ENCODE measurements at places on chromosomes 6 and 20.

DNA sequence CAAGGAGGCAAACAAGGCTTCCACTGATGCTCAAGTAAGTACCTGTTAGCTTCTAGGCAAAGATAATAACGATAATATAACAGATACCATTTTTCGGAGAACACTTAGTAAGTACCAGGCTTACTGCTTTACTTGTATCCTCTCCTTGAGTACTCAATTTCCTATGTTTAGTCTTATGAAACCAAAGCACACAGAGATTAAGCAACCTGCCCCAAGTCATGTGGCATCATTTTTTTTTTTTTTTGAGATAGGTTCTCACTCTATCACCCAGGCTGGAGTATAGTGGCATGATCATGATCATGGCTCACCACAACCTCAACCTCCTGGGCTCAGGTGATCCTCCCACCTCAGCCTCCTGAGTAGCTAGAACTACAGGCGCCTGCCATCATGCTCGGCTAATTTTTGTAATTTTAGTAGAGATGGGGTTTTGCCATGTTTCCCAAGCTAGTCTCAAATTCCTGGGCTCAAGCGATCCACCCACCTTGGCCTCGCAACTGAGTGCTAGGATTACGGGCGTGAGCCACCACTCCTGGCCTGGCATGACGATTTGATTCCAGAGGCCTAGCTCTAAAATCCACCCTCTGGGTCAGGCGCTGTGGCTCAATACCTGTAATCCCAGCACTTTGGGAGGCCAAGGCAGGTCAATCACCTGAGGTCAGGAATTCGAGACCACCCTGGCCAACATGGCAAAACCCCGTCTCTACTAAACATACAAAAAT, 14.0 kb downstream of the SPAG4 start:
- DNase-seq = no peak

GRCh38 chr6:53236241-53236640, 87.6 kb upstream of the GCM1 start:
- no peak for DNase-seq

DNA sequence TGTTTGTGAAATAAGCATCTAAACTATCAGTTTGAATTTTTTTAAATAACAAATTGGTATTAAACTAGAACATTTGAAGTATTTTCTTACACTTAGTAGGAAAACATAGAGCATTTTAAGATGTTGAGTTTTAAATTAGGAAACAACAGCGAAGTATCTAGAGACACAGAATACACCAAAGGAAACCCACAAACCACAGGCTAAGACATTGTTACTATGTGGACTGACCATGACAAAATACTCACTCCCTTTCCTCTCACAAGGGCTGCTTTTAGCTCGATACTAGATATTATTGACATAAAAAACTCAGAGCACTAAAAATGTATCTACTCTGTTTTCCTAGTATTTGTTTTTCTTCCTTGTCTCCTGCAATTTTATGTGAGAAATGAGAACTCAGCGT, 266.0 kb upstream of the CITED2 start:
- no peak for DNase-seq

DNA sequence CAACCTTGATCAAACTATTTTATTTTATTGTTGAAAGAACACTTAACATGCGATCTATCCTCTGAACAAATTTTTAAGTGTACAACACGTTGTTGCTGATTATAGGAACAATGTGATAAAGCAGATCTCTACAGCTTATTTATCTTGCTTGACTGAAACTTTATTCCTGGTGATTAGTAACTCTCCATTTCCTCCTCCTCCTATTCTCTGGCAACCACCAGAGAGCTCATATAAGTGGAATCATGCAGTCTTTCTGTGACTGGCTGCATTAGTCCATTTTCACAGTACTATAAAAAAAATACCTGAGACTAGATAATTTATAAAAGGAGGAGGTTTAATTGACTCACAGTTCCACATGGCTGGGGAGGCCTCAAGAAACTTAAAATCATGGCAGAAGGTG, 218.1 kb downstream of the LRFN2 start:
- no peak for DNase-seq

DNA sequence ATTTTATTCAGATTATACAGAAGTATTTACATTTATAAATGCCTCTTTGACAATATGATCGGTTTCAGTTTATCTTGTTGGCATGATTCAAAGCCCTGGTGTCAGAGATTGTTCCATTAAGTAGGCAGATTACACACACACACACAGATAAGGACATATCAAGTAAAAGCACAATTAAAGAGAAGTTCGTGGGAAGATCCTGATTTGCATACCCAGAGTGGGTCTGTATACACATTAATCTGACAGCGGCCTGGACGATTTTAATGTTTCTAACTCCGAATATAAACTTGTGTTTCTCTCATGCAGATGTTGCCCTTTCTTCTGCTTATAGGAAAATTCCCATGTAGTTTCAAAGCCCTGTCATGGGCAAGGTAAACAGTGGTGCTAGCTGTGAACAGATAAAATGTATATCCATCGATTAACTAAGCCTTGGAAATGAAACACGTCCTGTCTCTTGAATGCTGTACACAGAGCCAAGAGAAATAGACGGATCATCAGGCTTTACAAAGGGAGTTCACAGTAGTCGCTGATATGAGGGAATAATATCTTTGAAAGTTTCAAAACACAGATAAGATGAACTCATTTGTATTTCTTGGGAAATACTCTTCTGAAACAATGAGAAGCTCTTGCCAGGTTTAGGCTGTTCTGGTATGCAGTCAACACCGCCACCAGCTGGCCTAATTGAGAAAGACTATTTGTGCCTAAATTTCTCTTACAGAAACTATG, 108.2 kb upstream of the GMDS start:
- DNase-seq = peak; percentile 25

- DNase-seq = no peak
These were observed 88.3 kb upstream of the HTR1E start for GRCh38 chr6:86848986-86849385.

Measured in CD8-positive, alpha-beta T cell (primary cell).